NCI-H1694 (cell line): ENCODE measurements at places on chromosomes 4 and X.

- no peak for DNase-seq
Measured at GRCh38 chr4:186761393-186761792, 37.7 kb upstream of the FAT1 start.

DNA sequence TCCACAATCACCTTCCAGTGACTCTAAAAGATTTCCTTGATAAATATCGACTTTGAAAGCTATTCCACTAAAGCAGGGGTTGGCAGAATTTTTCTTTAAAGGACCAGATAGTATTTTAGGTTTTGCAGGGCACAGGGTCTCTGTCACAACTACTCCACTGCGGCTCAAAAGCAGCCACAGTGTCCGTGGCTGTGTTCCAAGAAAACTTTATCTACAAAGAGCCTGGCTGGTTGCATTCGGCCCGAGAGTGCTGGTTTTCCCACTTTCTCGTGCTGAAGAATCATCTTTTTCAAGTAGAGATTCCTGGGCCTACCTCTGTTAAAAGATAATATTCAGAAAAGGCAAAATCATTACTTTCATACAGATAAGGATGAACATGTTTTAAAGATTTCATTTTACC is 55.6 kb downstream of the TSPAN7 start:
- DNase-seq = no peak

- DNase-seq = no peak
Measured at GRCh38 chr4:13733817-13734216, 106.3 kb upstream of the BOD1L1 start.

DNA sequence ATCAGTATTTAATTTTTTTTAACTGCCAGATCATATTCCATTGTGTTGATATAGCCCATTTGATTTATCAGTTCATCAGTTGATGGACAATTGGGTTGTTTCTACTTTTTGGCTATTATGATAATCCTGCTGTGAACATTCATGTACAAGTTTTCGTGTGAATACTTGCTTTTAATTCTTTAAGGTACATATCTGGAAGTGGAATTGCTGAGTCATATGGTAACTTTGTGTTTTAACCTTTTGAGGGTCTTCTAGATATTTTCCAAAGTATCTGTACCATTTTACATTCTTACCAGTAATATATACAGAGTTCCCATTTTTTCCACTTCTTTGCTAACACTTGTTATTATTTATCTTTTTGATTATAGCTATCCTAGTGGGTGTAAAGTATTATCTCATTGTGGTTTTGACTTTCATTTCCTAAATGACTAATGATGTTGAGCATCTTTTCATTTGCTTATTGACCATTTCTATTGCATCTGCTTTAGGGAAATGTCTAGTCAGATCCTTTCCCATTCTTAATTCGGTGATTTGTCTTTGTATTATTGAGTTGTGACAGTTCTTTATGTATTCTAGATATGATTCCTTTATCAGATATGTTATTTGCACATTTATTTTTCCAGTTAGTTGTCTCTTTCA is 75.2 kb upstream of the NUDT6 start:
- no peak for DNase-seq
